ENCODE measurements at places on chromosomes 2 and 18. TPM values are rescaled to one million over a fixed set of nuclear protein-coding genes. Genes with fewer than 3 reads are reported as not detected.

- no peak for DNase-seq
Measured at GRCh38 chr2:9708683-9709538, 78.1 kb upstream of the YWHAQ start.

GRCh38 chr2:54629914-54630857 is 93.3 kb upstream of the EML6 start:
- DNase-seq: no peak

DNA sequence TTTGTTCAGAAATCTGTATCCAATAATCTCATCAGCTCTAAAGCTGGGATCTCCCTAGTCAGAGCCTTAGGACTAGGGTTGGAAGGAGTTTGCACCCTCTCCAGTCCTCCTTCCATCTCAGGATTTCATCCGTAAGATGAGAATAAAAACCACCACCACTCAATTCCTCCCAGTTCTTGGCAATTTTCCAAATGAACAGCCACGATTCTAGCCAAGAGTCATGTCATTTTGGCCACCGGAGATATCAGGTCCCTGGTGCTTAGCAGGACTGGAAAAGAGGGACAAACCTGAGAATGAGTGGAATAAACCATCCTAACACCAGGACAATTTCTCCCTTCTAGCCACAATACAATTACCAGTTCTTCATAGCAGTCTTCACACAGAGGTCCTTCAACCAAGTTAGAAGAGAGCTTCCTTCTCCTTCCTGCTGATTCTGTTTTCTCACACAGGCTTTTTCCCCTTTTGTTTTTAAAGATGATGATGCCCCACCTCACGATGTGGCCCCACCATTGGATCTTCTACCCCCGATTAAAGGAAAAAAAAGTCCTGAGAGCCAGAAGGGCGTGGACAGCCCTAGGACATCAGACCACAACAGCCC is 36.2 kb downstream of the KIAA2012 start:
- no peak for DNase-seq

- no peak for DNase-seq
Measured at GRCh38 chr18:48136051-48136826, 205.8 kb upstream of the SMAD2 start.

DNA sequence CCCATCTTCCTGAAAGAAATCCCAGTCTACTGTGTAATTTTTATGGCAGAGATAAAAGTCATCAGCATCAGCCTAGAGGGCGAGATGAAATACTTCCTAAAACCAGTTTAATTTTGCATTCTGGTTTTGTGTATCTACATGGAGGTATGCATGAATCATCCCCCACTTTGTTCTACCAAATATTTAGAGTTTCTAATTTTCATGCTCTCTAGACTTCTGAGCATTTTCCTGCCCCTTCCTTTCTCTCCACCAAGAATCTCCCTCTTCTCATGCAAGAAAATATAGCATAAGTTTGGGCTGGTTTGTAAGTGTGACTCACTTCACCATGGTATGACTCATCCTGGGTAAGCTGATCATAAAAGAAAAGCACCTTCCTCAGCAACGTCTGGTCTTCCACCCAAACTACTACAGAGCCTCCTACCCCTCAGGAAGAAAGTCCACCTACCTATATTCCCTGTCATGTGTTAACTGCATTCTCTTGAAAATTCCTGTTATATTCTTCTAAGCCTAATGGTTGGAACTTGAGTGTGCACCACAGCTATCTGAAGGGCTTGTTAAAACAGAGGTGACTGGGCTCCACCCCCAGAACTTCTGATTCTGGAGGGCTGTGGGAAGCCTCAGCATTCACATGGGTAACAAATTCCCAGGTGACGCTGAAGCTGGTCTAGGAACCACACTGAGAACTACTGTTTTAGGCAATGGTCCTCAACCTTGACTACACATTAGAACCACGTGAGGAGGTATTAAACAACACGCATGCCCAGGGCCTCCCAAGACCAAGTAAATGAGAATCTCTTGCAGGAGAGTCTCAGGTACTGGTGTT is 37.4 kb upstream of the RAPGEF4 start:
- DNase-seq: no peak

DNA sequence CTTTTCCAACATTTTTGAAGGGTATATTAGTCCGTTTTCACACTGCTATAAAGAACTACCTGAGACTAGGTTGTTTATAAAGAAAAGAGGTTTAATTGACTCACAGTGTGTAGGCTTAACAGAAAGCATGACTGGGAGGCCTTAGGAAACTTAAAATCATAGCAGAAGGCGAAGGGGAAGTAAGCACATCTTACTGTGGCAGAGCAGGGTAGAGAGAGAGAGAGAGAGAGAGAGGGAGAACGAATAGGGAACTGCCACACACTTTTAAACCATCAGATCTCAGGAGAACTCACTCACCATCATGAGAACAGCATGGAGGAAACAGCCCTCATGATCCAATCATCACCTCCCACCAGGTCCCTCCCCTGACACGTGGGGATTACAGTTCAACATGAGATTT is 420.3 kb downstream of the SOCS6 start:
- no peak for DNase-seq

GRCh38 chr2:212520340-212520739 is 18.3 kb downstream of the ERBB4 start:
- no peak for DNase-seq

GRCh38 chr2:75647771-75648170 is 1.2 kb downstream of the MRPL19 start:
- no peak for DNase-seq

GRCh38 chr2:23706613-23707078 is 220.3 kb downstream of the ATAD2B start:
- DNase-seq: no peak

DNA sequence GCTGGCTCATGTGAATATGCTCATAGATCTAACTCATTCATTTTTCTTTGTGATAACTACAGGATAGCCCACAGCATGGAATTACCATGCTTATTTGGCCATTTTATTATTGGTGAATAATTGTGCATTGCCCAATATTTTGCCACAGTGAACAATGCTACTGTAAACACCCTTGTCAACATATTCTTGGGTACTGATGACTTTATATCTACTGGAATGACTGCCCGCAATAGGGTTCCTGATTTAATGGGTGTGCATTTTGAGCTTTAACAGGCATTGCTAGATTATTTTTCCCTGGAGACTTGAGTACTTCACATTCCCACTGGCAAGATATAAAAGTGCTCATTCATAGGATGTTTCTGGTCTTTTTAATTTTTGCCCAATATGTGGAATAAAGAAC is 42.7 kb upstream of the EVA1A start:
- no peak for DNase-seq

DNA sequence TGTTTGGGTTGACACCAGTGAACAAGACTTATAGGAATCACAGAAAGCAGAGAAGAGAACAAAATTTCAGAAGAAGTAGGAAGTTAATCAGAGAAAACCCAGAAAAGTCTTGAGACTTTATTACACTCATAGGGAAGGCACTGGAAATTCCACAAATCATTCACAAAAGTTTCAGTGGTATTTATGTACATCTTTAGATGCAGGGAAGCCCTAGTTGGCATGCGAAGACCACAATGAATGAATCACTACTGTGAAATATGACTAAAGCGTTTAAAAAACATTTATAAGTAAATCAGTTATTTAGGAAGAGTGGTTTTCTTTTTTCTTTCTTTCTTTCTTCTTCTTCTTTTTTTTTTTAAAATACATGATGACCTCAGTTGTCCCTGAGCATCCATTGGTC is 105.1 kb downstream of the NUP35 start:
- no peak for DNase-seq

GRCh38 chr18:76451396-76452331 is 43.4 kb downstream of the ZNF516 start:
- DNase-seq: no peak

DNA sequence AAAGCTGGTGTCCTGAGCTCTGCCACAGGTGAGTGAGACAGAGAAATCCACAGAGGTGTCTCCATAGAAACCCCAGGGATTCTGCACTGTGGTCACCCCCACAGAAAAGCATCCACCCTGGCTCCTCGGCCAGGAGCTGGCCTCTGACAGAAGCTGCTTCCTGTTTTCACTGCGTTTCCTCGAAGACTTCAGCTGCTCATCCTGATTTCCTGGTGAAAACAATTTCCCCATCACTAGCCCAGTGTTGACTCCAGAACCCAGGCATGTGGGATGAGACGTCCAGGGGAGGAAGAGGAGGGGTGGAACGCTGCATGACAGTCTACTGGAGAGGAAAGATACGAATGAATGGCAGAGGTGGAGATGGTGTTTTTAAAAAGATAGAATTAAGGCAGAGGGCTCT is 60.3 kb upstream of the GPR45 start:
- DNase-seq: no peak

- no peak for DNase-seq
Measured at GRCh38 chr2:175525975-175526374, 344.5 kb upstream of the ATP5MC3 start.

DNA sequence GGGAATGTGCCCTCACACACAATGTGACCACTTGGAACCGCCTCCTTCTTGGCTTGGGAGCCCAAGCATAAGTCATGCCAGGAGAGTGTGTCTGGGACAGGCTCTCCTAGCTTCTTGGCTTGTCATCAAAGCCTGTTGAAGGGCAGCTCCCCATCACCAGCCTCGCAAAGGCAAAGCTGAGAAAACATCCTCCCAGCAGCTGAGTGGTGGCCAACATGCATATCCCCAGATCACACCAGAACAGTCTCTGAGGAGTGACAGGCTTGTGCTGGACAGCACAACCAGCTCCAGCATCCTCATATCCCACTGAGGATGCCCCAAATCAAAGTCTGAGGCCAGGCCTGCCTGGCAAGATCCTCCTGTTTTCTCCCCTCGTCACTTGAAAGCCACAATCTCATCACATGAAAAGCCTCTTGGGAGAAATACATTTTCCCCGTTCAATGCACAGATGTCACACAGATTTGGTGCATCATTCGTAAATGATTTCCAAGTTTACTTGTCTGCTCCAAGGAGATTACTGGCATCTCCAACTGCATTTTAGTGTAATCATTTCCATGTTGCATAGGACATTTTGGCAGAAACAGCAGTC is 269.3 kb downstream of the TTC32 start:
- no peak for DNase-seq

GRCh38 chr2:192500550-192501200 is 305.9 kb upstream of the TMEFF2 start:
- DNase-seq: no peak

DNA sequence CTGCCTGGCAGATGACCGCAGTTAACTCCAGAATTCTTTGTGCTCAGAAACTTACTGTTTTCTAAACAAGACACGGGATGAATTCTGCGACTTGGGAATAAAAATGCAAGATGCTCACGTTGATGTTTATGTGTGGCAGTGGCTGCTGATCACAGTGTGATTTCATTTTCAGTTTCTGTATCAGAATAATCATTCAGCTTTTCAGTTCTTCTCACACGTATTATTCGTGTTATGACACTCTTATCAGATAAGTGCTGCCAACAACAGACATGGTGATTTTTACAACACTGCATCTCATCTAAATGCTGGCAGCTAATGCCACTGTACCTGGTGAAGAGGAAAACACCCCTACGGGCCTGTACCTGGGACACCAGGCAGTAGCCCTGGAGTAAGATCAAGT is 272.9 kb upstream of the REV1 start:
- no peak for DNase-seq

- no peak for DNase-seq
Measured at GRCh38 chr18:32251466-32251865, 61.6 kb downstream of the MEP1B start.

- DNase-seq: no peak
Measured at GRCh38 chr18:35376393-35376741, 770 bp downstream of the ZNF396 start.

DNA sequence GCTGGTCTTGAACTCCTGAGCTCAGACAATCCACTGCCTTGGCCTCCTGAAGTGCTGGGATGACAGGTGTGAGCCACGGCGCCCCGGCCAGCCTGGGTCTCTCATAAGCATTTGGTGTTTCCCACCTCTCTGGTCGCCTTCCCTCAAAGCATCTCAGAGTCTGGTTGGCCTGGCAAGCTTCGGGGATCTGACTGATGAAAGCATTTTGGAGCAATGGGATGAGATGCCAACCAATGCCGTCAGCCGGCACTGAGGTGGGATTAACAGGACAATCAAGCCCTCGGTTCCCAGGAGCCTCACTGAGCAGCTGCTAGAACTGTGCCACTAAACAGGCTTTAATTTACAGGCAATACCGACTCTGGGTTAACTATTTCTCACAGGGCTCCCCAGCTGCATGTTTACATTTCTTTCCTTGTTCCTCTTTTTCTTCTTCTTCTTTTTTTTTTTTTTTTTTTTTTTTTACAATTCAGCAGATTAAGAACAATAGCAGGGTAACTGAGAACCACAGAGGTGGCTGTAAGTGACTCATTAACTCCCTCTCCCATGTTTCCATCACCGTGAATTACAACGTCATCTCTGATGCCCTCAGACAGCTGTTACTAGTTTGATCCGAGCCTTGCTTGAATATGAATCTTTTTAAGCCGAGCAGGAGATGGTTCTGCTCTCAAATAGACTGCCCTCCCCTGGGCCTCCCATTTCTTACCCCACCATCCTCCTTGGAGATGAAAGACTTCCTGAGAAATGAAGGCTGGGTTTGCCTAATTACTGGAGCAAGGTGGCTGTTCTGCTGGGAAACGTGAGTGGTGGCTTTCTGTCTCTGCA is 37.9 kb downstream of the ODC1 start:
- no peak for DNase-seq

GRCh38 chr2:86807468-86808275 is 17.0 kb upstream of the CD8A start:
- no peak for DNase-seq

GRCh38 chr2:10079266-10079869 is 843 bp downstream of the CYS1 start:
- DNase-seq: no peak

GRCh38 chr2:147086715-147087114 is 758.1 kb upstream of the ACVR2A start:
- no peak for DNase-seq

The DSG4 gene
- polyA plus RNA-seq: not detected

The TUBB8B gene
- 0.58 TPM for polyA plus RNA-seq

The ONECUT2 gene
- 0.08 TPM for polyA plus RNA-seq

The MARCO gene
- polyA plus RNA-seq: not detected

The ZNF385B gene
- 17.4 TPM for polyA plus RNA-seq

The IL36RN gene
- not detected for polyA plus RNA-seq

The DBI gene
- 253 TPM for polyA plus RNA-seq

The TRIP12 gene
- polyA plus RNA-seq: 198 TPM

The ICOS gene
- polyA plus RNA-seq: 0.04 TPM

The MAL gene
- polyA plus RNA-seq: 314 TPM

The PLEKHH2 gene
- polyA plus RNA-seq: 30.8 TPM

The PRSS56 gene
- polyA plus RNA-seq: not detected

The UPP2 gene
- polyA plus RNA-seq: 13.5 TPM

The KCNE4 gene
- 18.3 TPM for polyA plus RNA-seq

The DSC1 gene
- 2.1 TPM for polyA plus RNA-seq

Data from right renal pelvis (tissue), 4 donors.